ENCODE measurements at places on chromosomes 11 and 22. TPM values are rescaled to one million over a fixed set of nuclear protein-coding genes. Genes with fewer than 3 reads are reported as not detected.
A peak's percentile ranks its signal among the peaks of the same experiment; 100 is the strongest.

DNA sequence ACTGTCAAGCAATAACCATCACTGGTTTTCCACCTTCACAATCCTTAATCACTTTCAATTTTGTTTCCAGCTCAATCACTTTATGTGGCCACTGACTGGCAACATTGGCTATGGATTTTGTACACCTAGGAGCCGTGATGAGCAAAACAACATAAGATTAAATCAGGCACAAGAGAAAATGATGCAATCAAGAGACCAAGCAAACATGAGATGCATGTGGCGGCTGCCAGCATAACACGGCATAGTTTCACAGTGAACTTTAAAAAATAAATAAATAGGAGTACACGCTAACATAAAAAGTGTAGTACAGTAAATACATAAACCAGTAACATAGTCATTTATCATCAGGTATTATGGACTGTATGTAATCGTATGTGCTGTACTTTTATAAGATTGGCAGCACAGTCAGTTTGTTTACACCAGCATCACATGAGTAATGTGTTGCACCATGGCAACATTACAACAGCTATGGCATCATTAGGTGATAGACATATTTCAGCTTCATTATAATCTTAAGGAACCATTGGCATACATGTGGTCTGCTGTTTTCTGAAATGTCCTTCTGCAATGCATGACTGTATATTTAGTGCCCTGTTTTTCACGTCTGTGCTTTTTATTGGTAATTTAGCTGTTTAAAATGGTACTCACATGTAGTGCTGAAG lies 83.3 kb upstream of the PRDM11 start:
- no peak for DNase-seq

DNA sequence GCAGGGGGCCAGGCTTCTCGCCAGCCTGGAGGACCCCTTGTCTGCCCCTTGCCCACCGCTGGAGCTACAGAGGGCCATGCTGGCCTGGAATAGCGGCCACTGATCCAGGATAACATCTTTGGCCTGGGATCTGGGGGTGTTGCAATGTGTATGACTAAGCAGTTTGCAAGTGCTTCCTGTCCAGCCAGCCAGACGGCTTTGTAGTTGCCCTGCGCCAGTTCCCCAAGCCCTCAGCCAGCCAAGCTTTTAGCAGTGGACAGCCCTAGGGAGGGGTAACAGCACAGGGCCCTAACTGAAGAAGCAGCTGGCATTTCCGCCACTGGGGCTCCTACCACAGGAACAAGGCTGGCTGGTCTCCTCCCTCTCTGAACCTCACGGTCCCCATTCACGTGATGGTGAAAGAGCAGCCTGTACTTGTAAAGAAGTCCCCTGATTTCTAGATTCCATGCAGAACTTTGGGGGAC lies 32.1 kb downstream of the UQCR10 start:
- peak; percentile 97 for DNase-seq

DNA sequence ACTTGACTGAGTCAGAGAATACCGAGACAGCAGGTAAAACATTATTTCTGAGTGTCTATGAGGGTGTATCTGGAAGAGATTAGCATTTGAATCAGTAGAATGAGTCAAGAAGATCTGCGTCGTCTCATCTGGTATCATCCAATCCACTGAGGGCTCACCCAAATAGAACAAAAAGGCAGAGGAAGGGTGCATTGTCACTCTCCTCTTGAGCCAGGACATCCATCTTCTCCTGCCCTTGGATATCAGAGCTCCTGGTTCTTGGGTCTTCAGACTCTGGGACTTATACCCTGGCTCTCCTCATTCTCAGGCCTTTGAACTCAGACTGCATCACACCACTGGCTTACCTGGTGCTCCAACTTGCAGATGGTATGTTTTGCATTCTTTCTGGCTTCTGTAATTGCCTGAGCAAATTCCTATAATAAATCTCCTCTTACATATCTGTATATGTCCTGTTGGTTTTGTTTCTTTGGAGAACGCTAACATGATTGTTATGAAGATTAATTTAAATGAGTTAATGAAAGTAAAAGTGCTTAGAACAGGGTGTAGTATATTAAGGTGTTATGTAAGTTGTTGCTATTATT lies 49.3 kb downstream of the ME3 start:
- no peak for DNase-seq

DNA sequence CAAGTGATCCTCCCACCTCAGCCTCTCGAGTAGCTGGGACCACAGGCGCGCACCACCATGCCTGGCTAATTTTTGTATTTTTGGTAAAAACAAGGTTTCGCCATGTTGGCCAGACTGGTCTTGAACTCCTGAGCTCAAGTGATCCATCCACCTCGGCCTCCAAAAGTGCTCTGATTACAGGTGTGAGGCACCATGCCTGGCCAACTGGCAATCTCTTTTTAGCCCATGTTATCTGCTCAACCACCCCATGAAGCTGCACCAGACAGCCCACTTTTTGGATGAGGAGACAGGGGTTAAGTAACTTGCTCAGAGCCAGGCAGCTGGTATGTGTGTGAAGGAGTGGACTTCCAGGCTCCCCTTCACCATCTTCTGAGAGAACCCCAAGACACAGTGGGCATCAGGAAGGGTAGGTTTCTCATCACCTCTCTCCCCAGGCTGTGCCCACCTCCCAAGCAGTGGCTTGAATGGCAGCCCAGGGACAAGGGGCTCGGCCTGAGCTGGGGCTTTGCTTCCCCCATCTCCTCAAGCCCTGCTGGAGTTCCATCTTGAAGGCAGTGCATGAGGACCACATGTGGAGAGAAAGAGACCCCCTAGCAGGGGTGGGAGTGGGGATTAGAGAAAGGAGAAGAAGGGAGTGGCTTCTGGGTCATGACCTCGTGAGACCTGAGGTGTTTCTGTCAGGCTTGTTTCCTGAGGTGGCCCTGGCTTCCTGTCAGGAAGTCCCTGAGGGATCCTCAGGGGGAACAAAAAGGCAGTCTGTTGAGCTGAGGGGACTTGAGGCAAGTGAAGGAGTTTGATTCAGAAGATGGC lies 87.5 kb upstream of the PARVA start:
- peak; percentile 11 for DNase-seq

DNA sequence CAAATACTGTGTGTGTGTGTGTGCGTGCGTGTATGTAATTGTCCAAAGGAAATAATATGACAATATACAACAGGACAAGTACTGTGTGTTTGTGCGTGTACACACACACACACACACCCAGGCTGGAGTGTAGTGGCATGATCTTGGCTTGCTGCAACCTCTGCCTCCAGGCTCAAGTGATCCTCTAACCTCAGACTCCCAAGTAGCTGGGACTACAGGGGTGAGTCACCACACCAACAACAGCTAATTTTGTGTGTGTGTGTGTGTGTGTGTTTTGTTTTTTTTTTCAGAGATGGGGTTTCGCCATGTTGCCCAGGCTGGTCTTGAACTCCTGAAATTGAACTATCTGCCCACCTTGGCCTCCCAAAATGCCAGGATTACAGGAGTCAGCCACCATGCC lies 61.5 kb downstream of the NUP98 start:
- DNase-seq = no peak

GRCh38 chr11:125910226-125910849 lies 6.0 kb downstream of the DDX25 start:
- no peak for DNase-seq

The CD6 gene
- 2.7 TPM for total RNA-seq
